ENCODE measurements at places on chromosomes 13 and 19.
A peak's percentile ranks its signal among the peaks of the same experiment; 100 is the strongest.

- no peak for DNase-seq
Measured at GRCh38 chr19:38210458-38210987, 13.5 kb downstream of the DPF1 start.

DNA sequence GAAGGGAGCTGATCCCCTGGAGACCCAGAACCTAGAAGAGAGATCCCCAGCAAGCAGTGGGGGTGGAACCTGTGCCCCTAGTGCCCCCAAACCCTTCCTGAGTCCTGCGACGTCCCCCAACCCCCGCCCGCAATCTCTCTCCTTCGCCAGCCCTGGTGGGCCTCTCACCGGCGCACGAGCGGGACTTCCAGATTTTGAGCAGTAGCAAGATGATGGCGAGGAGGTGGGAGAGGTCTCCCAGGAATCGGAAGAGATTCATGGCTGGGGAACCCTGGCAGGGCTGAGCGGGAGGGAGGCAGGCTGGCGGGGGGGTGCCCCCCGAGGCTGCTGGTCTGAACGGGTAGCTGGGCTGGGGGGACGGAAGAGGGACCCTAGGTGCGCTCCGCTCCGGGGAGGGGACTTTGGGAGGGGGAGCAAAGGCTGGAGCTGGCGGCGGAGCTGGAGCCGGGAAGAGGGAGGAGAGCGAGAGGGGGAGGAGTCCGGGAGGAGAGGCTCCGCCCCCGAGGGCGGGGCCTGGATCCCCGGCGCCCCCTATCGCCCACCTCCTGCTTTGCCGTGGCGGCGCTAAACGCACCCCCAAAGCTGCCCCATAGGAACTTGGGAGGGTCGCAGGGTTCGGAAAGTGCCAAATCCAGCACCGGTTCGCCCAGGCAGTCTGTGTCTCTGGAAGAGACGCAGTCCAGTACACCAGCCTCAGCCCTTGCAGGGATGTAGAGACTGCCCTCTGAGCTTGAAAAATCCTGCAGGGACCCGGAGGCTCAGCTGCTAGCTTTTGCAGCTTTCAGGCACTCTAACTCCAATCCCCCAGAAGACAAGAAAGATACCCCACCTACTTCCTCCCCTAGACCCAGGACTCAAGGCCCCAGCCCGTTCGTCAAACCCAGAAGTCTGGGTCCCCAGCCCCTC, at the start of gene KDELR1:
Gene KDELR1, minus strand, starts transcription at position 452 of the 906 bp plus-strand sequence. Its CDS starts 193 bp downstream, at position 259.
- DNase-seq: peak; percentile 65

DNA sequence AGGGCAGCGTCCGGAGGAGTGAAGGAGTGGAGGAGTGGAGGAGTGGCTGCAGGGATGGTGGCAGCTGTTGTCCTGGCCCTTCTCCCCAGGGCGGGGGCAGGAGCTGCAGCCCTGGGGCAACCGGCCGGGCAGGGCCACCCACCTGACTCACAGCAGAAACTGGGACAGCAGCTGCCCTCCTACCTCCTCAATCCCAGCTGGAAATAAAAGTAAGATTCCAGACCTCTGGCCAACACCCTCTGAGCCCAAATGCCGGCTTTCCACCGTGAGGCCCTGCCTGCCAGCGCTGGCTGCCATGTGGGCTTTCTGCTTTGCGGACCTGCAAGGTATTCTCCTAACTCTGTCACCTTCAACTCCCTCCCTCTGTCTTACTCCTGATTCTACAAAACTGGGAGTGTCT, 3.3 kb upstream of the CLPP start:
- DNase-seq: no peak

- DNase-seq: no peak
Measured at GRCh38 chr19:40388481-40388880, 1.5 kb downstream of the HIPK4 start.

GRCh38 chr19:14022469-14022868, 5.5 kb upstream of the RLN3 start:
- DNase-seq: no peak

- no peak for DNase-seq
Measured at GRCh38 chr19:3605361-3605760, 1.3 kb downstream of the TBXA2R start.

DNA sequence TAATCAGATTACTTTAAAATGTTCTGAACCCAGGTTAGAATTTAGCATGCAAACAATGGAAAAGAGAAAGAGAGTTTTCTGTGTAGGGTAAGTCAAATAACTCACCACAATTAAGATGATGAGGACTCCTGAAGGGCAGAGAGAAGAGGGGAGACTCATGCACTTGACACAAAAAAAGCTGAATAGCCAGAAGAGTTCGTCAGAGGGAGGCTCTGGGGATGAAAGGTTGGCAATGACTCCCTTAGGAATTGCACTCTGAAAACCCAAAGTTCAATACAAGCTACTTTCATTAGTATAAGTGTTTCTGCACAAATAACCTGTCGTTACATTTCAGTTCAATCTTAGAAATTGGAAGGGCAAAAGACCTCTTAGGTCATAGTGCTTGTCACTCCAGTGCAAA, 434.4 kb upstream of the PCDH9 start:
- no peak for DNase-seq

- DNase-seq: no peak
Measured at GRCh38 chr13:28358708-28359107, 136.2 kb downstream of the FLT1 start.

- no peak for DNase-seq
Measured at GRCh38 chr13:111936267-111936925, 130.6 kb upstream of the SOX1 start.

- no peak for DNase-seq
Measured at GRCh38 chr19:9839415-9839814, 4.3 kb downstream of the PIN1 start.

GRCh38 chr13:46816371-46816770, 19.4 kb upstream of the ESD start:
- DNase-seq: no peak

DNA sequence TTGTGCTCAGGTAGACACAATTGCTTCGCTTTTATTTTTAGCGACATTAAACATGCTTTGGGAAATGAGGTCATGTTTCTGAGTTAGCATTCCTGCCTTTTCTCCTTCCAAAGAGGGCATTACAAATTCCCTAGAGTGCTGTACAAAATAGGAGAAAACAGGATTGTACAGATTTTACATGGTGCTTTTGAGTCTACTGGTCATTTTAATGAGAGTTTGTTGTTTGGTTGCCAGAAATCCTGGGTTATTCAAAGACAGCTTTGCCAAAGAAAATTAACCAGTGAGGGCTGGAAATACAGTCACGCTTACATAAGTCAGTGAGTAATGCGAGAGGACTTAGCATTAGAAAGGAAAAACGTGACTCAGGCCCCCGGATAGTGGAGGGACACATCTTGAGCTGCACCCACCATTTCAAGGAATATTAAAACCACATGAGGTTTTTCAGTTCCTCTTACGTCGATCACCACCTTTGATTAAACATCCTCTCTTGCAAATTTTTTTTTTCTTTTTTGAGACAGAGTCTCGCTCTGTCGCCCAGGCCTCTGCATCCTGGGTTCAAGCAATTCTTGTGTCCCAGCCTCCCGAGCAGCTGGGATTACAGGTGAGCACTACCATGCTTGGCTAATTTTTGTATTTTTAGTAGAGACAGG, 55.4 kb downstream of the SACS start:
- DNase-seq: peak; percentile 59

GRCh38 chr19:3097442-3097871, 3.3 kb downstream of the GNA11 start:
- DNase-seq: no peak

DNA sequence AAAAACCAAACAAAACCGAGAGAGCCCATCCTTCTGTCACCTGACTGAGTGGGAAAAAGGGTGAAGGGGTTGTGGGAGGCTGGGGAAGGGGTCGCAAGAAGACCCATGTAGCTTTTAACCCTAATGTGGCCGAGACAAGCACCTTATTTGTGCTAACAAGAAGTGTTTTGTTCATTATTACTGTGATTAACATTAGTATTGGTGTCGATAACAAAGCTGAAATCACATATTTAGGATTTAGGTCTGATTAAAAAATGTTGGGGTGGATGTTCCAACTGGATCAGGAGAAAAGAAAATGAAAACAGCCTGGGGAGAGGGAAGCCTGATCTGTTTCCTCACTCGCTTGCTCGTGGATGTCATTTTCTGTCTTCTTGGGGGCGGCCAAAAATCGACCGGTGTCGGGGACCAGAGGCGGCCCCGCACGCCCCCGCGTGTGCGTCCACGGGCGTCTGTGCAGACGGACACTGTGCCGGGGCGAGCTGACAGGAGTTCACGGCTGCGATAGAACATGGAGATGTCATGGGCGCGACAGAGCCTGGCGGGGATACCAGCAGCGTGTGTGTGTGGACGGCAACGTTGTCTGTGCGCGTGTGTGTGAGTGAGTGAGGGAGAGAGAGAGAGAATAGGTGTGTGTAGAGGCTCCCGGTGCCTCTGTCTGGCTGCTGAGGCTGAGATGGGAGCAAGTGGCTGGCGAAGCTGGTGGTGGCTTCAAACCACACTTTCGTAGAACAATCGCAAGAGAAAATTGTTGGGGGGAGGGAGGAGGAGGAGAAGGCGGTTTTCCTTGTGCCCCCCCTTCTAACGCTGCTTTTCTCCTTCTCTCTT, 29.1 kb downstream of the NFIX start:
- no peak for DNase-seq

DNA sequence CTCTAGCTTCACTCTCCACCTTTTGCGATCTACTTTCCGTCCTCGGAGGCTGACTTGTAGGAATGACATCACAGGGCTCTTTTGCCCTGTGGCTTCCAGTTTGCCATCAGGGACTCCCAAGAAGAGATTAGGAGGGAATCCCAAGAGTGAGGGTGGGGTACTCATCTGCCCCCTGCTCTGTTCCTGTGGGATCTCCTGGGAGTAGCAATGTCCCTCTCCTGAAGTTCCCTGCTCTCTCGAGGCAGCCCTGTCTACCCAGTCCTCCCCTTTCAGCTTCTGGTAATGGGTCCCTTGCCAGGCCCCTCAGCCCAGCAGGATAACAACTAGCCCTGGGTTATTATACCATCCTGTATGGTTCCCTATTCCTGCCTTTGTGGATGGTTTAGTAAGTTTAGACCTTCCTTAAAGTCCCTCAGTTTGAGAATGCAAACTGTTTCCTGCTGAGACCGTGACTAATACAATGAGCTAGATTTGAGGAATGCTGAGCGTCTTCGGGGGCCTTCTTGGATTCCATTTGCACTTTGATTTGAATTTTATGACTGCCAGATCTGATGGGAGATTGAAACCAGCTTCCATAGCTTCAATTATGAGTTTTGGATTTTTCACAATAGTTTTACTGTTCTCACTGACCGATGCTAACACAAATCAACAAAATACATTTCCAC, 73.7 kb upstream of the IPO5 start:
- DNase-seq: no peak

DNA sequence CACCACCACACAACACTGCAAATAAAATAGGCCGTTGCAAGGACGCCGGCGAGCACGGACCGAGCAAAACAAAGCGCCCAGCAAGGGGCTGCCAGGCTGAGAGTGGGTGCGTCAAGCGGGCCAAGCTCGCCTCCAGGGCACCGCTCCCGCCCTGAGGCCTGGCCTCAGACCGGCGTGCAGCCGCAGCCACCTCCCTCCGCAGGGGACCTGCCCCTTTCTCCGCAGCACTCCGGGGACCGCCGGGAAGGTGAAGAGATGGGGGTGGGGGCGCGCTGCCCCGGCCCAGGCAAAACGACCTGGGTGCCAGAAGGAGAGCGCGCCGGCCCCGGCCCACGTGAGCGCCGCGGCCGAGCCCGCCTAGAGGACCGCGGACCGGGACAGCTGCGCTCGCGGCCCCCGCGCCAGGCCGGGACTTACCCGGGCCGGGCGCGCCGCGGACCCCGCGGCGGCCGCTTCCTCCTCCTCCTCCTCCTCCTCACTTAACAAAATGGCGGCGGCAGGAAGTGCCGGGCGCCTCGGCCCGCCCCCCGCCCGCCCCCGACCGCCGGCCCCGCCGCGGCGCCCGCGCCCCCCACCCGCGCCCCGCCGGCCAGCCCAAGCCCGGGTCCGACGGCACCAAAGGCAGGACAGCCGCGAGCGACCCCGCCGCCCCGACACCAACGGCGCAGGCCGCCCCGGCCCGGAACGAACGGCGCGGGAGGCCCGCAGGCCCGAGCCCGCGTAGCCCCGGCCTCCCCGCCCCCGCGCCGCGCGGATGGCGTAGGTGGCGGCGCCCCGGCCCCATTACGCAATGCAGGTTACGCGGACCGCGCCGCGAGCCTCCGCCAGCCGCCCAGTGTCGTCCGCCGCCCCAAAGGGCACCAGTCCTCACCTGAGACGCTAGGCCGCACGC, 674 bp downstream of the BRD4 start:
- DNase-seq: peak; percentile 43

- no peak for DNase-seq
Measured at GRCh38 chr13:92900446-92900845, 326.2 kb upstream of the GPC6 start.

GRCh38 chr19:2043961-2044708, 6.9 kb downstream of the MKNK2 start:
- no peak for DNase-seq

DNA sequence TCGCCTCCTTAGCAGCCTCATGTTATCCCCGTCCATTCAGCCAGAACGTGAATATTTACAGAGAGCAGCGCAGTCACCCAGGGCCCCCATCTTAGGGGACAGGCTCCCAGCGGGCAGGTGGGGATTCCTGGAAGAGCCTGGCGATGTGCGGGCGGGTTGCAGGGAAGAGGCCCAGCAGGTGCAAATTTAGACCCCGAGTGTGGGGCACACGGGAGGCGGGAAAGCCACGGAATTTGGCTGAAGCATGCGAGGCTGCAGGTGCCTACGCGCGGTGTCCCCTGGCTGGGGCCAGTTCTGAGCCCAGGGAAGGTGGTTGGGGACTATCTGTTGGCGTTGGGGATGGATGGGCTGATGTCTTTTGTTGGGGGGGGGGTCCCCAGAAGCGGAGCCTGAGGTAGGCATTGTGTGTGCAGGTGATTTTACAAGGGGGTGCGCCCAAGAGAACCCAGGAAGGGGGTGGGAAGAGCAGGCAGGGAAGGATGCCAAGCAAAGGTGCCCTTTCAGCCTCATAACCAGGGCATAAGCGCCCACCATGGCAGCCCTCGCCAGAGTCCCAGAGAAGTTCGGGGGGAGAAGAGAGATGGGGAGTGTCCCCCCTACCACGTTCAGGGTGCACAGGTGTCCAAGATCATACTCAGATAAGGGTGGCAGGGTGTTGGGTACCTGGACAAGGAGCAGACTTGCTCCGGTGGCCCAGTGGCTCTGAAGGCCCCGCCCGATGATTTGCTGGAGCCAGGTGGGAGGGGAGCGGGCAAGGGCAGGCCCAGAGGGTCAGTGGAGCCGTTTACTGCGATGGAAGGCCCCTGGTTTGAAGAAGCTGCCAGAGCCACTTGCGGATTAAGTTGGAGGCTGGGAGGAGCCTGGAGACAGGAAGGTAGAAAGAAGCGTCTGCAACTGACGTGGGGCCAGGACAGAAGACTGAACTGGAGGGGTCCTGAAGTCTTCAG, 1.2 kb downstream of the TPGS1 start:
- no peak for DNase-seq
